Aorta (tissue), 5 donors: ENCODE measurements at places on chromosomes 3 and 15. TPM values are rescaled to one million over a fixed set of nuclear protein-coding genes. Genes with fewer than 3 reads are reported as not detected.

DNA sequence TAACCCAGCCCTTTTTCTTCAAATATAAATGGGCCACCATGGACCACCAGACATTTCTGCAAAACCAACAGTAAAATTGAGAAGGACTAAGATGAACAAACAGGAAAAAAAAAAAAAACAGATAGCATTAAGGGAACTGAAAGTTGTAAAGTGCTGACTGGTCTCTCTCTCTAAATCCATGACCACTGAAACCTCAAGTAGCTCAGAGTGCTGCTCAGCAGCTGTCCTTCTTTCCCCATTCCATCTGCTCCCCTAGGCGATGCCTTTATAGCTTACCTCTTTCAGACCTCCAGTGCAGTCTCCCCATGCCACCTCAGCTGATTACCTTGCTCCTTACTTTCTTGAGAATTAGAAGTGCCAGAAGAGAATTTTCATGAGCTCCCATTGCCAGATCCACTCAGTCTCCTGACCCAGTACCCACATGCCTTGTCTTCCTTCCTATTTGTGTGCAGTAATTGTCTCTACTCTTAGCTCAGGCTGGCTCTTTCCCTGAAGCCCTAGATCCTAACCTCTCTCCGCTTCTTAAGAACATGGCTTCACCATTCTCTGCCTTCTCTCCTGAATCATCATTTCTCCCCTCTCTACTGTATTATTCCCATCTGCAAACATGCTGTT lies 23.9 kb upstream of the XIRP1 start:
- no peaks in the 10 kb centered on the region for H3K27me3 ChIP-seq
- no peak overlapping the region for H3K4me3 ChIP-seq
- H3K27ac ChIP-seq = no peak overlapping the region
- no peaks in the 10 kb centered on the region for H3K36me3 ChIP-seq

- no peak for DNase-seq
- no peaks in the 10 kb centered on the region for H3K27me3 ChIP-seq
- no peak overlapping the region for H3K4me3 ChIP-seq
- peaks cover 2% of the 10 kb centered on the region for H3K4me1 ChIP-seq
Observed at GRCh38 chr3:131350506-131350905, 31.1 kb upstream of the NUDT16 start.

DNA sequence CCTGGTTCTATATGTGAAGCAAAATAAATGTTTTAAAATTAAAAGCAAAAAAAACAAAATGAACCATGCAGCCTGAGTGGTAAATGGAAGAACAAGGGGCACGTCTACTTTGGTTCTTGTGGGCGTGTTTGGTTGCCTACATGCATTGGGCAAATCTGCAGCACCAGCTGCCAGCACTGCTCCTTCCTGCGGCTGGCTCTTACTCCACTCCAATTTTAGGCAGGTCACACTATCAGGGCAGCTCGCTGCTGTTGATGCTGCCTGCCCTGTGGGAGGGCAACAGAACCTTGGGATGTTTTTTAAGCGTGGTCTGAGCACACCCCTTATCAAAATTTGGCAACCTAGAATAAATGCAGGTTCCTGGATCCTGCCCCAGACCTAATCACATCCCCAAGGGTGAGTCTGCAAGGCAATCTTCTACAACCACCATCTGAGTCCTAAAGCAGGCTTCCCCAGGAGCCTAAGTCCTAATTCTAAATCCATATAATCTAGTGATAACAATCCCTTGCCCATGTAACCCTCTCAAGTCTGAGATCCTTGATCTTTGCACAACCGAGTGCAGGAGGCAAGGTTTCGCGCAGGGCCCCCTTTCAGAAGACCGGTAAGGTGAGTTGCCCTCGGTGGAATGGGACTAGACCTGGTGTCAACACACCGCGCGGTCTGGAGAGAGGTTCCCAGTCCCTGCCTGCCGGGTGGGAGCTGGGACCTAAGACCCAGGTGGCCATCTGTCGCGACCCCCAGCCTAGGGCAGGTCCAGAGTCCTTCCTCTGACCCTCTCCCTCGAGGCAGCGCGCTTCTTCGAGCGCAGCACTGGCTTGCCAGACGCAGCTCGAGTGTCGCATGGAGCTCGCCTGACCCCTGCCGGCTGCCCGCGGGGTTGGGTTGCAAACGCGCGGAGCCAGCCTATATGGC lies 15.9 kb downstream of the IVD start:
- DNase-seq = peak; percentile 87
- H3K27me3 ChIP-seq = no peaks in the 10 kb centered on the region

- DNase-seq = no peak
- H3K4me3 ChIP-seq = no peak overlapping the region
- no peaks in the 10 kb centered on the region for H3K27me3 ChIP-seq
- H3K36me3 ChIP-seq = no peaks in the 10 kb centered on the region
Observed at GRCh38 chr3:133777807-133778568, 27.6 kb upstream of the SRPRB start.

- no peaks in the 10 kb centered on the region for H3K4me1 ChIP-seq
- no peaks in the 10 kb centered on the region for H3K36me3 ChIP-seq
- no peak overlapping the region for H3K4me3 ChIP-seq
- H3K27me3 ChIP-seq = no peaks in the 10 kb centered on the region
Observed at GRCh38 chr15:47333734-47334133, 383.6 kb upstream of the SEMA6D start.

GRCh38 chr15:31609258-31609681 lies 282.6 kb downstream of the KLF13 start:
- H3K27me3 ChIP-seq = no peaks in the 10 kb centered on the region
- H3K4me3 ChIP-seq = no peak overlapping the region
- peaks cover 2% of the 10 kb centered on the region for H3K4me1 ChIP-seq
- no peak for DNase-seq
- no peaks in the 10 kb centered on the region for H3K36me3 ChIP-seq

- peaks cover 3% of the 10 kb centered on the region for H3K4me1 ChIP-seq
- no peak for DNase-seq
- no peak overlapping the region for H3K4me3 ChIP-seq
- no peaks in the 10 kb centered on the region for H3K27me3 ChIP-seq
- no peaks in the 10 kb centered on the region for H3K36me3 ChIP-seq
Observed at GRCh38 chr3:187051724-187052366, 87.5 kb downstream of the RPL39L start.

DNA sequence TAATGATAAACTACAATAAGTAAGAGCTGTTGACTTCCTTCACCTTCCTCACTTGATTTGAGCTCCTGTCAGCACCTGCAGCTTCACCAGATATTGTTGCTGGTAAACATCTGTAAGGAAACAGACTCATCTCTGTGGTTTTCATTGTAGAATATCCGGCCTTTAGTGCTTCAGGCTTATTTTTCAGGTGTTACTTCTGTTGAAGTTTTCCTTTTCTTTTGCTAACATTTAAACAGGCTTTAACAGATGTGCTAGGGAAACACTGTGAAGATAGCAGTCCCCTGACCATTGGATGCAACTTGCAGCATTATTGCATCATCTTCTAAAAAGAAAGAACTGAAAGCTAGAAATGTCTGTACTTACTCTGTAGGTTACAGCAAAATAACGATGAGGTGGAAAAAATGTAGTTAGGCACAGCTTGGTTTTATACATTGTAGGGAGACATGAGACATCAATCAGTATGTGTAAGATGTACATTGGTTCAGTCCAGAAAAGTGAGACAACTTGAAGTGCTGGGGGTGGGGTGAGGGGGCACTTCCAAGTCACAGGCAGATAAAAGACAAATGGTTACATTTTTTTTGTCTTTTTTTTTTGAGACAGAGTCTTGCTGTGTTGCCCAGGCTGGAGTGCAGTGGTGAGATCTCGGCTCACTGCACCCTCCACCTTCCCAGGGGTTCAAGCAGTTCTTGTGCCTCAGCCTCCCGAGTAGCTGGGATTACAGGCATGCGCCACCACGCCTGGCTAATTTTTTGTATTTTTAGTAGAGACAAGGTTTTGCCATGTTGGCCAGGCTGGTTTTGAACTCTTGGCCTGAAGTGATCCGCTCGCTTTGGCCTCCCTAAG lies 10.2 kb downstream of the EDEM1 start:
- DNase-seq = no peak
- H3K27me3 ChIP-seq = no peaks in the 10 kb centered on the region
- no peaks in the 10 kb centered on the region for H3K36me3 ChIP-seq
- no peaks in the 10 kb centered on the region for H3K4me1 ChIP-seq
- no peak overlapping the region for H3K27ac ChIP-seq

DNA sequence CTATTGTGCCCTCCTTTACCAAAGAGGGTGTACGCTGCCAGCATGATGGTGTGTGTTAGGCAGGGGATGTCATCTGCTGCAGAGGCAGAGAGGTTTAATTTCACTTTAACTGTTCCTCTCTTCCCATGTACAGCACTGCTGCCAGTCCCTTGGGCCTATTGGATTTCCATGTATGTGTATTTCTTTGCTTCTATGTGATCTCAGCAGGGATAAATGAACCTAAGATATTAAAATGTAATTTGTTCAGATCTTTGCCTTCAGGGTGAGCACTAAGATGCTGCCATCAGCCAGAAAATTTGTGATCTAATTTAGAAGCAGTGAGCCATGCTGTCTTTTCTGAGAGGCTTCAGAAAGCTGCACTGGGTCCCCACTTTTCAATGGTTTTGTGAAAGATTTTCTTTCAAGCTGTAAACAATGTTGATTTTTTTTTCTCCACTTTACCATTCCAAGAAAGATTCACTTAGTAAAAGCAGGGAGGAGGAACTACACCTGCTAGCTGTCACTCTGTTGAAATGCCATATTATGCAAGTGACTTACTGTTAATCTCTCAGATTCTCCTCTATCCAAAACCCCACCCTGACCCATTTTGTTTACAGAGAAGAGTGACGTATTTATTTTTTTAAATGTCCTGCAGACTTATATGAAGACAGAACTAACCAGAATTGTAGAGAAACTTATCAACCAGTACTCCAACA lies 261.9 kb downstream of the TBL1XR1 start:
- no peaks in the 10 kb centered on the region for H3K36me3 ChIP-seq
- no peak overlapping the region for H3K27ac ChIP-seq
- H3K4me1 ChIP-seq = no peaks in the 10 kb centered on the region
- no peak for DNase-seq
- no peaks in the 10 kb centered on the region for H3K27me3 ChIP-seq
- no peak overlapping the region for H3K4me3 ChIP-seq

- H3K4me1 ChIP-seq = no peaks in the 10 kb centered on the region
- no peak for DNase-seq
- no peaks in the 10 kb centered on the region for H3K27me3 ChIP-seq
- H3K27ac ChIP-seq = no peak overlapping the region
- H3K4me3 ChIP-seq = no peak overlapping the region
Observed at GRCh38 chr3:145678401-145678800, 482.6 kb downstream of the PLOD2 start.

DNA sequence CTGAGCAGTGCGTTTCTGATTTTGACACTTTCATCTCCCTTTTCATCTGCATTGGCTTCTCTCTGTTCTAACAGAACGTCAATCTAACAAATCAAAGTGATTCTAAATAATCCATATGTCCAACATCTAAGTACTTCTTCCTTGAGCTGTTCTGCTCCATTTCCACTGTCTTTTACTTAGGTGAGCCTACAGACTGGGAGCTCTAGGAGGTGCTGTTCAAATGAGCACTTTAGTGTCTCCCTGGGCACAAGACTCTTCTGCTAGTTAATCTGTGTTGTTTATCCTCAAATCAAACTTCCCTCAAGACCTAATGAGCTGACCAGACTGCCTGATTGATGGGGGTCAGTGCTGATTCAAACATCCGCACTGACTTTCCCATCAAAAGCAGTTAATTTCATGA lies 408.1 kb downstream of the WDR72 start:
- no peak overlapping the region for H3K27ac ChIP-seq
- H3K27me3 ChIP-seq = no peaks in the 10 kb centered on the region
- no peak for DNase-seq
- H3K4me3 ChIP-seq = no peak overlapping the region
- H3K36me3 ChIP-seq = no peaks in the 10 kb centered on the region

DNA sequence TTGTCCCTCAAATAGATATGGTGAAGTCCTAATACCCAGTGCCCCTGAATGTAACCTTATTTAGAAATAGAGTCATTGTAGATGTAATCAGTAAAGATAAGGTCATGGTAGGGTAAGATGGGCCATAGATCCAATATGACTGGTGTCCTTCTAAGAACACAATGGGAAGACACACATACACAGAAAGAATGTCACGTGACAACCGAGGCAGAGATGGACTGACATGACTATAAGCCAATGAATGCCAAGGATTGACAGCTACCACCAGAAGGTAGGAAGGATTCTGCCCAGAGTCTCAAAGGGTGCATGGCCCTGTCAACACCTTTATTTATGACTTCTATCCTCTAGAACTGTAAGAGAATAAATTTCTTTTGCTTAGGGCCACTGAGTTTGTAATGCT lies 231.2 kb downstream of the IL5RA start:
- H3K36me3 ChIP-seq = no peaks in the 10 kb centered on the region
- peaks cover 2% of the 10 kb centered on the region for H3K4me1 ChIP-seq
- DNase-seq = no peak
- H3K4me3 ChIP-seq = no peak overlapping the region
- H3K27me3 ChIP-seq = no peaks in the 10 kb centered on the region
- no peak overlapping the region for H3K27ac ChIP-seq

ISLR gene
- total RNA-seq = 62.2 TPM

DNA sequence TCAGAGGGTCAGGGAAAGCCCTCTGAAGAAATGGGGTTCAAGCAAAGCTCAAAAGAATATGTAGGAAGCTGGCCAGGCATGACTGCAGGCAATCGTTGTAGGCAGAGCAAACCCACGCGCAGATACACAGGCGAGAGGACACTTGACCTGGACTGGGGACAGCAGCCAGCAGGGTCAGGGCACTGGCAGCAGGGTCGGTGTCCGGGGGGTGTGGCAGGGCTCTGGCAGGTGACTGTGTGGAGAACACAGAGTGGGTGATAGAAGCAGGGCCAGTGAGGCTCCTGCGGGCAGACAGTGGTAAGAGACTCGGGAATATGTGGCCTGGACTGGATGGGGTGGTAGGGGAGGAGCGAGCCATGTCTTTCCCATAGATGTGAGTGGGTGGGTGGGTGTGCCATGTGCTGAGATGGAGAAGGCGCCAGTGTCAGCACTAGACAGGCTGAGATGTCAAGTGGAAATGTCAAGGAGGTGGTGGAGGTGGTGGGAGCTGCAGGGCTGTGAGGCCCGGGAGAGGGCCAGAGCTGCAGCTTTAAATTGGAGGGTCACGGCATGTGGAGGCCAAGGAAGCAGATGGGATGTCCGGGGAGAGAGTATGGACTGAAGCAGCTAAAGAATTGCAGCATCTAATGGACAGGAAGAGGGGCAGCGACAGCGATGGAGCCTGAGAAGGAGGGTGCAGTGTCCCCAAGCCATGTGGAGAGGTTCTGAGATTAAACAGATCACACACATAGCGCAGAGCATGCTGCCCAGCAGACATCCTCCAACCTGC lies 13.4 kb downstream of the TMEM43 start:
- H3K36me3 ChIP-seq = peaks cover 4% of the 10 kb centered on the region
- H3K4me1 ChIP-seq = peaks cover 3% of the 10 kb centered on the region
- no peak for DNase-seq
- H3K4me3 ChIP-seq = no peak overlapping the region
- no peaks in the 10 kb centered on the region for H3K27me3 ChIP-seq

DNA sequence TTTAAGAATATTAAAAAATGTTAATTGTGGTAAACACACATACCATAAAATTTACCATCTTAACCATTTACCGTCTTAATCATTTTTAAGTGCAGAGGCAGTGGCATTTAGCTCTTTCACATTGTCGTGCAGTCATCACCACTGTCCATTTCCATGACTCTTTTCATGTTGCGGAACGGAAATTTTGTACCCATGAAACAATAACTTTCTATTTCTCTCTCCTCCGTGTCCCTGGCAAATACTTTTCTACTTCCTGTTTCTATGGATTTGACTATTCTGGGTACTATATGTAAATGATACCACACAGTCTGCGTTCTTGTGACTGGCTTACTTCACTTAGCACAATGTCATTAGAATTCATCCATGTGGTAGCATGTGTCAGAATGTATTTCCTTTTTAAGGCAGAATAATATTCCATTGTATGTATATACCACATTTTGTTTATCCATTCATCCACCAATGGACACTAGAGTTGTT lies 27.9 kb downstream of the AKAP13 start:
- H3K27ac ChIP-seq = peak overlapping the region; percentile 17
- H3K36me3 ChIP-seq = no peaks in the 10 kb centered on the region
- H3K27me3 ChIP-seq = peaks cover 1% of the 10 kb centered on the region
- DNase-seq = no peak
- peaks cover 15% of the 10 kb centered on the region for H3K4me1 ChIP-seq

DNAJA4 gene
- total RNA-seq = 53.0 TPM

GRIP2 gene
- 3.1 TPM for total RNA-seq
